ENCODE measurements at places on chromosomes 5 and 9.

DNA sequence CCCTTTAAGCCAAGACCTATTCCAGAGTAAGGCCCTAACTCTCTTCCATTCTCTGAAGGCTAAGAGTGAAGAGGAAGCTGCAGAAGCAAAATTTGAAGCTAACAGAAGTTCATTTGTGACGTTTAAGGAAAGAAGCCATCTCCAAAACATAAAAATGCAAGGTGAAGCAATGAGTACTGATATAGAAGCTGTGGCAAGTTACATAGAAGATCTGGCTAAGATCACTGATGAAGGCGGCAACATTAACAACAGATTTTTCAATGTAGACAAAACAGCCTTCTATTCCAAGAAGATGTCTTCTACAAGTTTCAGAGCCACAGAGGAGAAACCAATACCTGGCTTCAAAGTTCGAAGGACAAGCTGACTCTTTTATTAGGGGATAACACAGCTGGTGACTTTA, 1143.4 kb downstream of the CDH12 start:
- DNase-seq: no peak

- no peak for DNase-seq
Observed at GRCh38 chr9:81598811-81599210, 90.5 kb downstream of the TLE1 start.

DNA sequence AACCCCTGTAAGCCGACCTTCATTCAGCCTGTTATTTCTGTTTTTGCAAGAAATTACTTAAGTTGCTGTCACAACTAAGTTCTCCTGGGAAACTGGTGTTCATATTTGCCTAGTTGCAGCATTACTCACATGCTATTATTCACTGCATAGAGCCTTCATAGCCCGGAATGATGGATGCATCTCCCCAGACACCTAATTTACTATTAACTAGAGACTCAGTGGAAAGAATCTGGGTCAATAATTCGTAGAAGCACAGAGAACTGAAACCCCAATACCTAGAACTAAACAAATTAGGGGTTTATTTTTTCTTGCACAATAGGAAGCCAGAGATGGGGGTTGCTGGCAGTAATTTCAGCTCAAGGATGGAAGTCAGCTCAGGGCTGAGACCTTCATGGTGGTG, 45.7 kb upstream of the FAM170A start:
- DNase-seq: no peak

DNA sequence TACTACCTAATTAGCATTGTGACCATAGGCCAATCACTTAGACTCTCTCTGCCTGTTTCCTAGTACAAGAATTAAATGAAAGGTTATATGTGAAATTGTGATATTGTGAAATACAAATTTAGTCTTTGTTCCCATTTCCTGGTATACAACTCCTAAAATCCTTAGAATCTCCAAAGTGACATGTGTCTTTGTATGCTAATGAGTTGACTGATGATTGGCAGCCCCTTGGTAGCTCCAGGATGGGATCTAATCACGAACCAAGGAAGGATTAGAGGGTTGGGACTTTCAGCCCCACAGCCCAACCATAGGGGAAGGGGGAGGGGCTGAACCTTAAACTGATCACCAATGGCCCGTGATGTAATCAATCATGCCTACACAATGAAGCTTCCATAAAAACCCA, 31.6 kb downstream of the ATP6V0E1 start:
- DNase-seq: no peak

DNA sequence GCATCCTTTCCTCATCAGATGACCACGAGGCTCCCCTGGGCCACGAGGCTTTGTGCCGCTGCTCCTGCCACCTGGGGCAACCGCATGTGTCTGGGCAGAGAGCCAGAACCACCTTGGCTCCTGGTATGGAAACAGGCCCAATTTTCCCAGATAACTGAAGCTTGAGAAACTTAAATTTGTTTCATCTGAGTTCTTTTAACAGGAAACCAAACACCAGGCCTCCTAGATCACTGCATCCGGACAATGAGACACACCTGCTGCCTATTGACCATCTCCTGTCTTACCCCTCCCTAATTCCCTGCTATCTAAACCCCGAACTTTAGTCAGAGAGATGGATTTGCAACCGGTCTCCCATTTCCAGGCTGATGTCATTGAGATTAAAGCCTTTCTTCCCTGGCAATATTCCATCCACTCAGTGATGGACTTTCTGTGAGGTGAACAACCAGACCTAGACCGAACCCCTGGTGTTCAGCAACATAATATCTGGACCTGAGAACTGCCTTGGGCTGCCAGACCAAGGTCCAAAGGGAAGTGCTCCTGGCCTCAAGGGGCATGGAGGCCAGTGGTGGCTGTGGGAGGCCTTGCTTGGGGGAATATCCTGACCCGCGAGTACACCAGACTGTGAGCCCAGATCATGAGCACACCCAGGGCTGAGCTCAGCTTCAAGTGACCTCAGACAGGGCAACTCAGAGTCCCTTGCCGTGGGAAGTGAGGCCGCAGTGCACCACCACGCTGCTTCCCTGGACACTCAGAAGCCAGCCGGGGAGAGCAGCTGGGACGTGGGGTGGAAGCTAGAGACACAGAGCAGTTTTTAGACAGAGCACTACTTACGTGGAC, 199.7 kb downstream of the HSPA4 start:
- no peak for DNase-seq

DNA sequence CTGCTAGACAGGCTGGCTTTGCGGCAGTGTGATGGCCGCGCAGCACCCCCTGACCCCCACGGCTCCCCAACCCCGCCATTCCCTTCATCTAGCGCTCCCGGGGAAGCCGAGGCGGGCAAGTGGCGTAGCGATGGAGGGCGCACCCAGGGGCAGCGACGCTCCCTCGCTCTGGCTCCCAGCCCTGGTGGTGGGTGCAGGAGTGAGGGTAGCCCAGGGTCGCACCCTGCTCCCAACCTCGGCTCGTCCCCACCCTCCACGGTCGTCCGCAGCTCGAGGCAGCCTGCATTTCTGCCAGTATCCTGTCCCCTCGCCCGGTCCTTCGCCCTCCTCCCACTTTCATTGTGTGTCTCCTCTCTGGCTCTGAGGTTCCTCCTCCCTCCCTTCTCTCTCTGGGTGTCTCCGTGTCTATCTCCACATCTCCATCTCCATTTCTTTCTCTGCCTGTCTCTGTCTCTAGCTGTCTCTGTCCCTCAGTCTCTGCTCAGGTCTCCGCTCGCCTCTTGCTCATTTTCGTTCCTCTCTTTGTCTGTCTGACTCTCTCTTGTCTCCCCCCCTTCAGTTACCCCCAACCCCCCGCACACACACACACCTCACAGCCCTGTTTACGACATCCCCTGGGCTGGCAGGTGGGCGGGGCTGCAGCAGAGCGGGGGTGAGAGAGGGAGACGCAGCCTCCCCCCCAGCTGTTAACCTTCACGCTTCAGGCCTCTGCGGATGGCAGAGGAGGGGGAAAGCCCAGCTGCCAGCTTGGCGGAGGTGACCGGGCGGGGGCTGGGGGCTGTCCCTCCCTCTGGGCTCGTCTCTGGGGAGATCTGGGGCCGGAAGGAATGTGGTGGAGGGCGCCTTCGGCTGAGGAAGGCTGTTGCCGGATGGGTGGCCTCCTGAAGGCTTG, 48.7 kb upstream of the PSD2 start:
- DNase-seq: no peak

DNA sequence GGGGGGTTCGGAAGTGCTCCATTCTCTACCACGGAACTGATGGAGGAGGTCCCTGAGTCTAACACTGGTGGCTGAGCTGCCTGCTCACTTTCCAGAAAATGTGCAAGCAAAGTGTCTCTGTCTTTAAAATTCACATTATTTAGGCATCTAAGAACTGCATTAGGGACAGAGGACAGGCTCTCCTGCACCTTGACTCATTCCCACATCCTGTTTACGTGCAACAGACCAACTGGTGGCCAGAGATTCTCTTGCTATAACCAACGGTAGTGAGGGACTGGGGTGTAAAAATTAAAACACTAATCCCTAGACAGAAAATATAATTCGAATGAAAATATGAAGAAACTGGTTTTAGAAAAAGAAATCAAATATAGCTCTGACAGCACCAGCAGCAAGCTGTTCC, 320.9 kb downstream of the IRX2 start:
- DNase-seq: no peak

DNA sequence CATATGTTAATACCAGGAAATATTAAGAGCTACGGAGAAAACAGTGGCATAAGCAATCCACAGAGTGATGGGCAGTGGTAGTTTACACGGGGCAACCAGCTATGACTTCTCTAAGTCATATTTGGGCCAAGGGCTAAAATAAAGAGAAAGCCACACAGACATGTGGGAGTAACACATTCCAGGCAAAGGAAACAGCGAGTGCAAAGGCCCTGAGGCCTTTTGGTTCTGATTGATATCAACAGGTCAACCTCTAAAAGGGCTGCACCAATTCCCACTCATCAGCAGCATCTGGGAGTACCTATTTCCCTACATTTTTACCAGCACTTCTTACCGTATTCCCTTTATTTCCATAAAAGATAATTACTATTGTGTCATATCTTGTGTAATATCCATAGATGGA, 173.4 kb downstream of the SPOCK1 start:
- no peak for DNase-seq

DNA sequence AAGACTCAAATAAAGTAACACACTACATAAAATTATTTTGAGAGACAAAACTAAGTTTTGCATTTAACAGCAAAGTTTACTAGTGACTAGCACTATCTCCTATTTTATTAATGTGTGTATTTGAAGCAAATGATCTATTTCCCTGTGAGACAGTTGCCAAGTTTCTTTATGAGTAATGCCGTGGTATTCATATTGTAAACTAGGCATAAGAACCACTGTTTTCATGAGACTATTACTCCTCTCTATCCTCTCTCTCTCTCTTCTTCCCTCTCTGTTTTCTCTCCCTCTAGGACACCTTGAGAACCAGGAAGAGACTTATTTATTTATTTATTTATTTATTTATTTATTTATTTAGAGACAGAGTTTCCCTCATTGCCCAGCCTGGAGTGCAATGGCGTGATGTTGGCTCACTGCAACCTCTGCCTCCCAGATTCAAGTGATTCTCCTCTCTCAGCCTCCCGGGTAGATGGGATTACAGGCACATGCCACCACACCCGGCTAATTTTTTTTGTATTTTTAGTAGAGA, 61.1 kb downstream of the MLANA start:
- DNase-seq: no peak

DNA sequence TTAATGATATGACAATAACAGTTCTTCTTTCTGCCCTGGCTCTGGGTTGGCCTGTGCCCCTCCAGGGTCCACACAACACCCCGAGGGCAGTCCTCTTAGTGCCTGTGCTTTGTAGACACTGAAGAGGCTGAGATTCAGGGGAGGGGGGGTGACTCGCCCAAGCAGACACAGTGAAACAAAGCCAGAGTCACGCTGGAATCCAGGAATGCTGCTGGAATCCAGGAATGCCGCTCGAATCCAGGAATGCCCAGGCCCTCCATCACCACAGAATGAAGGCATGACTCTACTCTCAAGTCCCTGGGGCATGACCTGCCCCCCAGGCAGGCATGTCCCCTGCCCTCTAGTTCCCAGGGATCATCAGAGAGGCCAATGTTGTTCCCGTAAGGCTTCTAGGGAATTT, 73.1 kb downstream of the LRSAM1 start:
- no peak for DNase-seq

DNA sequence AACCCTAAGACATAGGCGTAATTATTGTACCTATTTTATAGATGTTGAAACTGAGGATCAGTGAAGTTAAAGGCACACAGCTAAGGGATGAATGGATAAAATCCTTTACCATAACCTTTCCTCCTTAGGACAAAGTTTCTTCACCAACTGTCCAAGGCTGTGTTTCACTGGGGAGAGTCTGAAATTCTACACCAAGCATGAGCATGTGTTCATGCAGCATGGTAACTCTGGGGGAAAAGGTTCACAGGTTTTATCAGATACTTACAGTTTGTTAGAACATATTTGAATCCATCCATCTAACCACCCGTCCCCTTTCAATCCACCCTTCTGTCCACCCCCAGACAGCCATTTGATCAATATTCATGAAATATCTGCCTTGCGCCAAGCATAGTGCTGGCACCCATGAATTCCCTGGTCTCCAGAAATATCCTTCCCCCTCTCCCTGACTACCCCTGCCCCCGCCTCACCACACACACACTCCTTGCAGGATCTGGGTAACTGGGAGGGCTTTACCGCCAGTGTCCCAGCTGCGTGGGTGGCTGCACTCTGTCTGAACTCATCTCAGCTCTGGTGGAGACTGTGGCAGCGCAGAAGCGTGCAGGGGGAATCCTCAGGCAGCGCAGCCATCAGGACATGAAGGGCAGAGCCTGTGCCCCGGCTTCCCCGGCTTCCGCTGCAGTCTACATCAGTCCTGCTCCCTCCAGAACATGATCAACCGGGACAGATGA, 6.3 kb upstream of the KCNIP1 start:
- DNase-seq: no peak

- DNase-seq: no peak
Observed at GRCh38 chr5:112863549-112863948, 2.5 kb downstream of the SRP19 start.

DNA sequence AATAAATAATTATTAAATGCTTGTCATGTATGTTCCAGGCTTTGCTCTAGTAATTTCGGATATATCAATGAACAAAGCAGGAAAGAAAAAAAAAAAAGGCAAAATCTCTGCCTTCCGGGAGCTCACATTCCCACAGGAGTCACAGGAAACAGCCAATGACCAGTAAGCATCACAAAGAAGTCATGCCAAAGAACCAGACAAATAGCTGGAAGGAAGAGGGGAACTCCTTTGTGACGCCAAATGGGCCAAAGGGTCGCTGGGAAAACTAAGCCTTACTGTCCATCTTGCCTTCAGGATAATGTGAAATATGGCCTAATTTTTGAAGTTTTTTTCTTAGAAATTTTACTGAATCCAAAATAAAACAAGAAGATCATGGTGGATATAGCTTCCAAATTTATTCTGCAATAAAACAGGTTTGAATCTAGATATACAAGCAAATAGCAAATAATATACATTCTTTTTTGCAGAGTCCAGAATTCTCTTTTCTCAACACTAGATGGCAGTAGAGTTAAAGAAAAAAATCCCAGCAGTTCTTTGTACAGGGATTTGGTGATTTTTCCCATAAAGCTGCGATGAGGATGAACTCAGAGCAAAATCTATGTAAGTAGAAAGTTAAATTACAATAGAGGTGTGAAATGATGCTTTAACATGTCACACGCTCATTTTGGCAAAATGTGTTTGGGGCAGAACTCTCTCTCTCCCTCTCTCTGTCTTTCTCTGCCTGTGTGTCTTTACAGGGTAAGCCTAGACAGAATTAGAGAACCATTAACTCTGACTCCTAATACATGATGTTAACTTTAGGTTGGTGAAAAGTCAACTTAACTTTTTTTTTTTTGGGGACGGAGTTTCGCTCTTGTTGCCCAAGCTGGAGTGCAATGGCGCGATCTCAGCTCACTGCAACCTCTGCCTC, 60.0 kb upstream of the TUT7 start:
- no peak for DNase-seq

DNA sequence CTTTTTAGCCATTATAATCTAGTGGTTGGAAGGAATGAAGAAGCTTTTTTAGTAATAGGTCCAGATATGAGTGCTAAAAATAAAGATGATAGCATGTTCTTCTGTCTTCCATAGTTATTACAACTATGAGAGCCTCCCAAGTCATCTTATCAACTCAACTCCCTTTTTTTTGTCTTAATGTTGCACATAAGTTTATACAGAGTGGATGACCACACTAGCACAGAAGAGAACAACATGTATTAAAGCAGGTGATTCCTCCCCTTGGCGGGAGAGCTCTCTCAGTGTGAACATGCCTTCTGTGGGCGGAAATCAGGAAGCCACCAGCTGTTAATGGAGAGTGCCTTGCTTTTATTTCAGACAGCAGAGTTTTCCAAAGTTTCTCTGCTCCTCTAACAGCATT, 40.1 kb upstream of the STX17 start:
- DNase-seq: no peak

GRCh38 chr5:135011355-135012032, 22.5 kb downstream of the PITX1 start:
- DNase-seq: no peak

GRCh38 chr9:121598167-121598964, 53.1 kb upstream of the DAB2IP start:
- DNase-seq: no peak

Data from SIG-M5 (cell line).